ENCODE measurements at places on chromosomes 3 and 15.

- no peak for DNase-seq
Measured at GRCh38 chr3:11602239-11602840, 41.4 kb downstream of the VGLL4 start.

GRCh38 chr3:69784954-69785514 lies 45.8 kb downstream of the MITF start:
- DNase-seq: peak; percentile 74

GRCh38 chr3:70774641-70775040 lies 462.2 kb upstream of the MDFIC2 start:
- no peak for DNase-seq

GRCh38 chr15:81865850-81866537 lies 179.8 kb downstream of the MEX3B start:
- no peak for DNase-seq

DNA sequence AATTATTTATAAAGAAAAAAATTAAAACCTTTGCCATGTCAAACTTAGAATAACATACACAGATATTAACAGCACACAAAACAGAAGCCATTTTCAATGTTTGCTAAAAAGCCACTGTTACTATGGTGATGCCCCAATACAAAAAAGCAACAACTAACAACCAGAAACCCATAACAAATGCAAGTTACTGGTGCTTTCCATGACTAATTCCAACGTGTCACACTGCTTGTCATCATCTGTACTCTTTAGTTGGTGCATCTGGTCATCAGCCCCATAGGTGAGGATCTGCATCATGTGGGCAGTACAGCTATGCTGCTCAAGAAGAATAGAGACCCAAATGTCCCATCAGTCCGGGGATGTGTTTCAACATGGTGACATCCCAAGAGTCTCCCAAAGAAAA lies 52.8 kb downstream of the ATP8B4 start:
- no peak for DNase-seq

DNA sequence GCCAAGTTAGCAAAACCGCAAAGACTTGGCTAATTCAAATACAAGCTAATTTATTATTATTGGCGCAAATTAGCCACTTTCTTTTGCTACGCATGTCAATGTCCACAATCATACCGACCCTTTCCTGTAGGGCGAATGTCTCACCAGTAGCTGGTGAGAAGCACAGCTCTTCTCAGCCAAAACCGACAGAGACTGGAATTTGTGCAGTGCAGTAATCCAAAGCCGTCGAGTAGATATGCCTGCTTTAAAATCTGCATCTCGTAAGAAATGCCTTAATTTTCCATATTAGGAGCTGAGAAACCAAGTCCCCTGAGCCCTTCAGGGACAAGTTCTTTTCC lies 614 bp upstream of the MINDY2 start:
- no peak for DNase-seq

DNA sequence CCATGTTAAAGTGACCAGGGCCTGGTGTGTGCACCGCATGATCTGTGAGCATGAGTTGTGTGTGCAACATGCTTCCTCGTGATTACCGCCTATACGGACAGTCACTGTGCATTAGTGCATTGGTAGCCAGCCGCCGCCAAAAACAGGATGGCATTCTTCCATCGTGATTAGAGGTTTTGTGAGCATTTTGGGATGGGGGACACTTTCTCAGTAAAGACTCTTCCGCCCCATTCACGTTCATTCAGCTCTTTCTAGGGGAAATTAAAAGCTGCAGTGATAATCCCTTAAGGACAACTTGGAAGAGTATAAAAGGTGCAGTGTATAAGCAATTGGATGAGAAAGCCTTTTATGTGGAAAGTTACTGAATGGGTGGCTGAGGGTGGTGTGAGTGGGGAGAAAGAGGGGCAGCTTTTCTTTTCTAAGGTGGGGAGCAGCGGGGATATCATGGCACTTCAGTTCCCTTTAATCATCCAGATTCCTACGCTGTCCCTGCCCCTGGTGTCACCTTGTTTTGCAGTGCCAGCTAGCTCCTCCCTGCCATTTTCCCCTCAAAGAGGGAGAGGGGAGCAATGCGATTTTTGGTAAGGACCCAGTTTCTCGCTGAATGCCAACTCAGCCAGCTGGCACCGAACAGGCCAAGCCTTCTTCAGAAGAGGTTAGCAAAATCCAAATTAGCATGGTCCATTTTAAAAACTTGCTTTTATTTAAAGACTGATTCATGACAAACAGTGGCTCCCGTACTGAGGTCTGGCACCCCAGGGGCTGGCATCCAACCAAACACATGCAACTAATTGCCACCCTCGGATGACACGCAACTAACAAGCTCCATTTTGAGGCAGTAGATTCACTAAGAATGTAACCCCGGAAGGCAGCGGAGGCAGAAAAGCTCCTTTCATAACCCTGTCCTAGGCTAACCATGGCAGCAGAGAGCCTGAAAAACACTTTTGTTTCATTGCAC lies 447.8 kb downstream of the FHIT start:
- DNase-seq: no peak

GRCh38 chr3:73060302-73060723 lies 1.1 kb upstream of the EBLN2 start:
- no peak for DNase-seq

DNA sequence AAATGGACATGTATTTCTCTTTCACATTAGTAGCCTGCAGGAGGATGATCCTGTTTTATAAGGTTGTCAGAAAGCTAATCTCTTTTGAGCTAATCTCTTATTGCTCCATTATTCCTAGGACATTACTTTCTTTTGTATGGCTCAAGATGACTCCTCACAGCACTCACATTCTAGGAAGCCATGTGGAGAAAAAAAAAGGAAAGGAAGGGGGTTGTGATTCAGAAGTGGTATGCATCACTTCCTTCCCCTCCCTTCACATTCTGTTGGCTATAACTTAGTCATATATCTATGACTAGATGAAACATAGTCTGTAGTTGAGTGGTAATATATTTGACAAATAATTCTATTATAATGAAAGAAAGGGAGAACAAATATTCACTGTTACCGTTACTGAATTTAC lies 168.8 kb upstream of the TTC14 start:
- DNase-seq: no peak

DNA sequence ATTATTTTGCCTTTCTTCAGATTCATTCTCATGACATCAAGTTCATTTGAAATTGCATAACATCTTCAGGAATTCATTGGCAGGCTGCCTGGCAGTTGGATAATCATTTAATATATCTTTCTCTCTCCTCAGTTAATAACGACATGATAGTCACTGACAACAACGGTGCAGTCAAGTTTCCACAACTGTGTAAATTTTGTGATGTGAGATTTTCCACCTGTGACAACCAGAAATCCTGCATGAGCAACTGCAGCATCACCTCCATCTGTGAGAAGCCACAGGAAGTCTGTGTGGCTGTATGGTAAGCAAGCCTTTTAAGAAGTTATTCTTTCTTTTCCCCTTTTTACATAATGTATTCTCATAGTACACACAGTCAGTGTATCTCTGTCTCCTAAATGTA lies 38.2 kb downstream of the TGFBR2 start:
- no peak for DNase-seq

GRCh38 chr15:57548835-57549234 lies 42.9 kb upstream of the MYZAP start:
- DNase-seq: no peak

- no peak for DNase-seq
Measured at GRCh38 chr15:42131826-42132806, 24.3 kb downstream of the PLA2G4F start.

- DNase-seq: no peak
Measured at GRCh38 chr15:85625856-85626255, 168.9 kb downstream of the KLHL25 start.

All from Right ventricle myocardium inferior (tissue), 1 donor.